ENCODE measurements at places on chromosomes 4 and X.

GRCh38 chrX:103845165-103845653 lies 13.2 kb upstream of the RAB9B start:
- DNase-seq: peak; percentile 86

- DNase-seq: no peak
These were observed 18.3 kb upstream of the TBC1D9 start for GRCh38 chr4:140774510-140774909.

GRCh38 chr4:150714462-150715438 lies 132.8 kb downstream of the MAB21L2 start:
- DNase-seq: no peak

DNA sequence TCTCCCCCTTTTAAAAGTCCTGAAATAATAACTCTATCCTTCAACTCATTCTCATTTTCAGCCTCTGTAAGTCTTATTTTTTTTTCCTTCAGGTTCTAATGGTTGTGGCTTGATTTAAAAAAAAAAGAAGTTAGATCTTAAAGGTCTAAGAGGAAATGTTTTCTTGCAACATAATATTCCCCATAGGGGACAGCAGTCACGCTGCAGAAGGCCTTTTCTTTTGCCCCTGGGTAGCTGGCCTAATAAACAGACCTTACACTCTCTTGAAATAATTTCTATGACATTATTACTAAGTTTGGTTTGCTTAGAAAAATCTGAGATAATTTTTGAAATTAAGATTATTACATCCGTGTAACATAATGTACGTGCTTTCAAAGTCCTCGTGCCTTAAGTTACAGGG lies 564.1 kb upstream of the SPANXN1 start:
- DNase-seq: no peak

DNA sequence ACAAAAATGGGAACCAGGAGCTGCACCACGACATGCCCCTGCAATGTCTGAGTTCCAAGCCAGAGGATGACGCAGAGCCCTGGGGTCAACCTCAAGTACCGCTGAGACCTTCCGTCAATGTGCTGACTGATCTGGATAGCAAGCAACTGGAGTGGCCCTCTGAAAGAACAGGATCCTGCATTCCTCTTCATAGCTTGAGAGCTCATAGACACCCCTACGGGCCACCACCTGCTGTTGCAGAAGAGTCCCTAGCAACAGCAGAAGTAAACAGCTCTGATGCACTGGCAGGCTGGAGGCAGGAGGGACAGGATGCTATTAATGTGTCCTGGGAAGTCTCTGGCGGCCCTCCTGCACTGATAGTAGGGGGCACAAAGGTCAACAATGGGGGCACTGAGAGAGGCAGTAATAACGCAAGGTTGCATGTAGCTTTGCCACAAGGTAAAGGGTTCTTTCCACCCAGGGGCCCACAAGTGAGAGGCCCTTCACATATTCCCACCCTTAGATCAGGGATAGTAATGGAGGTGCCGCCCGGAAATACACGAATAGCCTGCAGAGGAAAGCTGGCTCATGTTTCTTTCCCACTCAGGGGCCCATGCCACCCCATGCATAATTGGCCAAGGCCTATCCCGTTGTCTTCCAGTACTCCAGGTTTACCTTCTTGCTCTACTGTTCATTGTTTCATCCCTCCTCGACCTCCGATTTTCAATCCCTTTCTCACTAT lies 1.3 kb downstream of the PRR32 start:
- DNase-seq: no peak

- DNase-seq: no peak
These were observed 37.0 kb downstream of the NSG1 start for GRCh38 chr4:4423706-4424498.

DNA sequence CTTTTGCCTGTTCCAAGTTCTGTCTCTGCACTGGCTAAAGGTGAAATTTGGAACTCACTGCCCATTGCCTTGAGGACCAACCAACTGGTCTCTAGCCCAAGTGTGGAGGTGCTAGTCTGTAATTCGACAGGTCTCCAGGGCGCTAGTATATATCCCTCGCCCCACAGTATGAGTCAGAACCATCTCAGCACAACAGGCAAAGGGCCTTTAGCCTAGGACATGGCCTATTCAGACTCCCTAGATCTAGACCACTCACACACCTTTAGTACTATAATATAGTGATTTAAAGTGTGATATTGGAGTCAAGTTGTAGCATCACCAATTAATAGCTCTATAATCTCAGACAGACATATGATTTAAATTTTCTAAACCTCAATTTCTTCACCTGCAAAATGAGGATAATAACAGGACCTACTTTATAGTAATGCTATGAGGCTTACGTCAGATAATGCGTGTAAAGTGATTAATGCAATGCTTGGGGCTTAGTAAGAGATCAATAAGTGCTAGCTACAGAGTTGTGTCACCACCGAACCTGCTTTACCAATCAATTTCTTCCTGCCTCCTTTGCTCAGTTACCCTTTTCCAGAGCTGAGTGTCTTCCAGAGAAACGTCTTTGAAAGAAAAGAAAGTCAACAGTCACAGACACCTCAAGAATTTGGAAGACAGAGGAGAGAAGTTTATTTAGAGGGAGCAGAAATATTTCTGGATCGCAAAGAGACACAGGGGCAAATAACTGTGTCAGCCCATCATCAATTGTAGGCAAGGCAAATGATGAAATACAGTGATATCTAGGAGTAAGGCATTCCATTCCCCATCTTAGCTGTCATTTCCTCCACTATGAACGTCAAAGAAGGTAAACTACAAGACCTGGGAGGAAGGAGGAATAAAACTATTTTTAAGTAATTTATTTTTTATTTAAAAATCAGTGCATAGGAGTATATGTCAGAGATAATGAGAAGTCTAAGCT lies 2.3 kb downstream of the NOX1 start:
- peak; percentile 25 for DNase-seq

- DNase-seq: peak; percentile 70
These were observed 59.4 kb downstream of the MTHFD2L start for GRCh38 chr4:74217365-74217764.

DNA sequence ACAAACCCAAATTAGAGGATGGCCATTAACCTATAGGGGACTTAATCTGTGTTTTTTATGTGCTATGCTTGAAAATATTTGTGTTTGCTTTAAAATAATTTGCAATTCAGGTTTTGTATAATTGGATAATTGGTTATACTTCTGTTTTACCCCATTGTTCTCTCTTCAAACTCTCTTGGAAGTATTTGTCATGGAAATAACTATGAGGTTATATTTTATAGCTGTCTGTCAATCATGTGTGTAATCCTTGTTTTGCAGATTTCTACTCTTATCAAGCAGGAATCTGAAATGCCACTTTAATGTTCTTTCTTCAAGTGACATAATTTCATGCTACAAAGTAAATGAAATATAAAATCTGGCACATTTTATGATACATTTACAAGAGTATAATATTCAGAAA lies 15.4 kb upstream of the NDUFC1 start:
- DNase-seq: no peak

GRCh38 chrX:2136848-2137247 lies 363.9 kb downstream of the DHRSX start:
- no peak for DNase-seq

GRCh38 chr4:10384974-10385373 lies 72.3 kb downstream of the ZNF518B start:
- DNase-seq: no peak

DNA sequence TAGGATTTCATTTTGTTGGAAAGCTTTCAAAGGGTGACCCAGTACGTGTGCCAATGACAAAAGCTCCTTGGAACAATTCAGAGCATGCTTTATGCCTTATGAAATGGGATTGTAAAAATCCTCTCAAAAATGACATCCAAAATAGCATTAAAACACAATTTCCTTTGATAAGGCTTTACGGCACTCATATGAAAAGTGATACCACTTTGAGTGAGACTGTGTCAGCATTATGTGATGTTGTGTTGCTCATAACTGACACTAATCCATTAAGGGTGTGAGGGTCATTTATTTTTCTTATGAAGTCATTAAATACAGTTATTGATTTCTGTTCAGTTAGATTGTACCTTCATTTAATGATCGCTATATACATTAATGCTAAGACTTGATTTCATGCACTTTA lies 250.2 kb downstream of the TENM3 start:
- DNase-seq: no peak

DNA sequence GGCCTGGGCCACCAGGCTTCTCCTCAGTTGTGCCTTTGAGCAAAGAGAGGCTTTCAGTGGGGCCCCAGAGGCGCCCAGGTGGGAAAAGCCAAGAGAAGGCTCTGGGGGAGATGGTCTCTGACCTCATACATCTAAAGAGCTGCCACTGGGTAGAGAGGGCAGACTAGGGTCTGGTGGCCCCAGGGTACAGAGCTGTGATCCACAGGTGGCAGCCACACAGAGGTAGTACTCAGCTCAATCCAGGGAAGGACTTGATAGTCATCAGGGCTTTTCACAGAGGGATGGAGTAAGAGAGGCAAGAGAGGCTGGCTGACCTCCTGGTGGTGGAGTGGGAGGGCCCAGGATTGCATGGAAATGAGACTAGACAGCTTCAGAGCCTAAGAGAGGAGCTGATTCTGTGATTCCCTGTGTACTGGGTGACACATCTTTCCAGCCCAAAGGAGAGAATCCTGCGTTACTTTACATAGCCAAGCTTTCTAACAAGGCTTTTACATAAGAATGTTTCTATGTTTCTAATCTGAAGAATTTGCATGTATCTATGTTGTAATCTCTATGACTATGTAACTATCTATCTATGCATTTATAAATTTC lies 53.2 kb upstream of the PJA1 start:
- DNase-seq: no peak

- DNase-seq: no peak
These were observed 181.9 kb downstream of the RAPGEF2 start for GRCh38 chr4:159284733-159285132.

DNA sequence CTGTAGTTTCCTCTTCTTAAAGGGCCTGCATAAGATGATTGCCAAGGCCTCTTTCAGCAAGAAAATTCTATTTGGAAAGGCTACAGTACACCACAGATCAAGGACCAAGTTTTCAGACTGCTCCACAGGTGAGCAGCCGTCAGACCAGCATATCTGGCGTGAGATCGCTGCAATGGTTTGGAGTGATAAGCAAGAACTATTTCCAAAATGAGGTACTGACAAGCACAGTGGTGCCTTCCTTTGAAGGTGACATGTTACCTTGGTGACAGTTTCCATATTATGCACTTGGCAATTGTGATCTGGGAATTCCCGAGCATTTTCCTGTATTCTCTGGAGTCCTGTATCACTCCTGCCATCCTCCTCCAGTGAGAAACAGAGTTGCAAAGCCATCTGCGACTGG lies 7.3 kb upstream of the TMEM150C start:
- no peak for DNase-seq

GRCh38 chr4:145956288-145956890 lies 17.8 kb upstream of the ZNF827 start:
- DNase-seq: peak; percentile 37

GRCh38 chrX:153984351-153985178 lies 12.0 kb downstream of the TMEM187 start:
- DNase-seq: no peak

GRCh38 chr4:2079926-2080325 lies 20.8 kb downstream of the NAT8L start:
- no peak for DNase-seq

GRCh38 chr4:15482842-15483241 lies 13.2 kb downstream of the CC2D2A start:
- DNase-seq: no peak

DNA sequence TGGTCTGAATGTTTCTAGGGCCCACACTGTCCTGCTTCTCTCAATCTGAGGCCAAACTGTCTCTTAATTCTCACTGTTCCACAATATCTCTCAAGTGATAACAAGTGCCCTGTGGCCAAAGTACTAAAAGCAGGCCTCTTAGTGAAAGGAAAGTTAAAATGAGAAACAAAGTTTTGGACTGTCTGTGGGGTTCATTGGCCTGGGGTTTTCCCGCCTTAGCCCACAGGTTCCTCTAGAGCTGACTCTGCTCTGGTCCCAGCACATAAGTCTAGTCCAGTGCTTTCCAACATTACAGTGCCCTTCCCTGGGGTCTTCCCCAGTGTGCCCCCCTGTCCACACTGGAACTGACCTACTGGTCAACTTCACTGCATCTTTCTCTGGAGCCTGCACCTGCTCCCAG lies 6.3 kb downstream of the MAGEB1 start:
- DNase-seq: no peak

- peak; percentile 27 for DNase-seq
These were observed 69.8 kb downstream of the DTHD1 start for GRCh38 chr4:36351082-36351666.

GRCh38 chr4:9899306-9900055 lies 118.0 kb downstream of the DRD5 start:
- DNase-seq: no peak

DNA sequence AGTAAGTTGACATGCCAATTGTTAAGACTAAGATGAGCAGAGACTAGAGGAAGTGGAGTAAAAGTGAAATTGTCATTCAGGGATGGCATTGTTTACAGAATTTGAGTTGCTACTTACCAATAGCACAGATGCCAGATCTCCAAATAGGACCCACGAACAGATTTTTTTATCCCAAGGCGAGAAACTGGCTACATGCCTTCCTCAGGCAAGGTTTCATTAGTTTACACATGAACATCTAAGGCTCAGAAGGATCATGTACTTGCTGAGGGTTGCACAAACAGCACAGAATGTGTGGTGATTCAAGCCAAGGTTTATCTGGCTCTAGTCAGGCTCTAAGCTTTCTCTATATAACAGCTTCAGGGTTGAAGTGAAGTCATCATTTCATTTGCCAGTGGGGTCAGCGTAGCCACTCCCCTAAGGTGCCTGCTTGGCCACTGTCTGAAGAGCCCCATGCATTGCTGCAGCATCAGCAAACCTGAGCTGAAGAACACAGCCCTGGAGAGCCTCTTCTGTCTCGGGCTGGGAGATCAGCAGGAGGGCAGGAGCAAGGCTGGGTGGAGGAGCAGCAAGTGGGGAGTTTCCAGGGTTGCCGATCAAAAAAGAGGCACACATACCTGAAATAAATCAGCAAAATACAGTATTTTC lies 193.0 kb upstream of the LCORL start:
- no peak for DNase-seq

DNA sequence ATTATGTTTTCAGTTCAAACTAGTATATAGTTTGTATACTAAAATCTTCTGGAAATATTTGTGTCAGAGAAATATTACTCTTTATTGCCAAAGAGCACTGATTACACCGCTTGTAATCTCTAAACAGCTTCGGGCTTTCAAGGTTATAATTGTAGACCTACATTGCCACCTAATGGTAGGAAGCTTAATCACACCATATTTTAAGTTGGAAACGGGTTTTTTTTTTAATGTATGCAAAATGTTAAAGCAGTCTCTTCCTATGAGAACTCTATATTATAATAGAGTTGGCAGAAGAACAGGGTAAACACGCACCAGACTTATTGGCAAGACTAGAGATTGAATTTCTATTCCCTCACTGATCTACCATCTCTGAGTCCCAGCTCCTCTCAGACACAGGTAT lies 19.5 kb upstream of the NFXL1 start:
- DNase-seq: peak; percentile 51

DNA sequence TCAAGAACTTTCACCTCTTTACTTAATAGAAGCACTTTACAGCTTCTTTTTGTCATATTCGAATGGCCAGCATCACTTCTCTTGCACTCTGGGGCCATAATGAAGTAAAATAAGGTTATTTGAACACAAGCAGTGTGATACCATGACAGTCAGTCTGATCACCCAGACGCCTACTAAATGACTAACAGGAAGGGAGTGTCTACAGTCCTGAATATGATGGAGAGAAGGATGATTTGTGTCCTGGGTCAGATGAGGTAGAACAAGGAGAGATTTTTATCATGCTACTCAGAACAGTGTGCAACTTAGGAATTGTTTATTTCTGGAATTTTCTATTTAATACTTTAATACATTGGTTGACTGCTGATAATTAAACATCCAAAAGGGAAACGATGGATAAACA lies 284.2 kb upstream of the F9 start:
- DNase-seq: no peak

GRCh38 chr4:3039706-3040366 lies 34.5 kb downstream of the HTT-AS start:
- no peak for DNase-seq

All from fibroblast of skin of right biceps (primary cell).